ENCODE measurements at places on chromosomes 11 and 22.
A peak's percentile ranks its signal among the peaks of the same experiment; 100 is the strongest.

DNA sequence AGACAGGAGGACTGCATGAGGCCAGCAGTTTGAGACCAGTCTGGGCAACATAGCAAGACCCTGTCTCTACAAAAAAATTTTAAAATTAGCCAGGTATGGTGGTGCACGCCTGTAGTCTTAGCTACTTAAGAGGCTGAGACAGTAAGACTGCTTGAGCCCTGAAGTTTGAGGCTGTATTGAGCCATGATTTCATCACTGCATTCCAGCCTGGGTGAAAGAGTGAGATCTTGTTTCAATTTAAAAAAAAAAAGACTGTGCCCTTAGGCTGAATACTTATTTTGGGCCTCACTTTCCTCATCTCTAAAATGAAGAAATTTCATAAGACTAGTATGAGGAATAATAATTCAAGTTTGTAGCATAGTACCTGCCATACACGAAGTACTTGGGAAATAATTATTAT is 6.9 kb downstream of the AQP11 start:
- DNase-seq, result peak; percentile 31

GRCh38 chr11:128047026-128047425 is 540.3 kb downstream of the ETS1 start:
- DNase-seq, result no peak

- peak; percentile 99 for DNase-seq
Measured at GRCh38 chr11:117239295-117239694, 6.8 kb downstream of the RNF214 start.

GRCh38 chr22:43441216-43441615 is 29.4 kb downstream of the MPPED1 start:
- DNase-seq, result no peak

GRCh38 chr11:14499178-14499559 is 442 bp downstream of the COPB1 start:
- no peak for DNase-seq

DNA sequence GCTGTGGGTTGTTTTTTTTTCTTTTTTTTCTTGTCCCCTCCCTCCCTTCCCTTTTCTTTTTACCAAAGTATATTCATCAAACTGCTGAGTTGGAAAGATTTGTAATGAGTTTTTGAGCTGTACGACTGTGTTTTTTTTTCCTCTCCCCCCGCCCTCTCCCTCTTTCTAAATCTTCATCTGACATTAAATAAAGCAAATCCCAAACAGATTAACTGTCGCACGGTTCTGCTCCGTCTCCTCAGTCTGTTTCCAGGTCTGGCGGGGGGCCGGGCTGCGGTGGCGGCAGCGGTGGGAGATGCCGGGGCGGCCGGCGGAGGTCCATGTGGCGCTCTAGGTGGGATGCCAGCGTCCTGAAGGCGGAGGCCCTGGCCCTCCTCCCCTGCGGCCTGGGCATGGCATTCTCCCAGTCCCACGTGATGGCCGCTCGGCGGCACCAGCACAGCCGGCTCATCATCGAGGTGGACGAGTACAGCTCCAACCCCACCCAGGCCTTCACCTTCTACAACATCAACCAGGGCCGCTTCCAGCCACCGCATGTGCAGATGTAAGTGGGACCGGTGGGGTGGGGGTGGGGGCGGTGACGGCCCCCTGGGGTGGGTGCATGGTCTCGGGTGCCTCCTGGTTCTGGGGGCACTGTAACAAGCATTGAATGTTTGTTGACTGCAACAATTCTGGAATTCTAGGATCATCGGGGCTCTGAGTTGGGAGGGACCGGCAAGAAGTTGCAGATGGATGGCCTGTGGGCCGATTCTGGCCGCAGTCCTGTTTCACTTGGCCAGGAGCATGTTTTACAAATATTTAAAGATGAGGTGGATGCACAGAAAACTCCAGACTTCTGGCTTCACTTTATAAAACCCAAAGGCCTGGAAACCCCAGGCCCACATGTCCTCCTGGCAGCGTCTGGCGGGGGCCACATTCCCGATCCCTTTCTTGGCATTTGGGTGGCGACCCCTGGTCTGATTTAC is 13.1 kb downstream of the MPPED1 start:
- DNase-seq, result no peak

DNA sequence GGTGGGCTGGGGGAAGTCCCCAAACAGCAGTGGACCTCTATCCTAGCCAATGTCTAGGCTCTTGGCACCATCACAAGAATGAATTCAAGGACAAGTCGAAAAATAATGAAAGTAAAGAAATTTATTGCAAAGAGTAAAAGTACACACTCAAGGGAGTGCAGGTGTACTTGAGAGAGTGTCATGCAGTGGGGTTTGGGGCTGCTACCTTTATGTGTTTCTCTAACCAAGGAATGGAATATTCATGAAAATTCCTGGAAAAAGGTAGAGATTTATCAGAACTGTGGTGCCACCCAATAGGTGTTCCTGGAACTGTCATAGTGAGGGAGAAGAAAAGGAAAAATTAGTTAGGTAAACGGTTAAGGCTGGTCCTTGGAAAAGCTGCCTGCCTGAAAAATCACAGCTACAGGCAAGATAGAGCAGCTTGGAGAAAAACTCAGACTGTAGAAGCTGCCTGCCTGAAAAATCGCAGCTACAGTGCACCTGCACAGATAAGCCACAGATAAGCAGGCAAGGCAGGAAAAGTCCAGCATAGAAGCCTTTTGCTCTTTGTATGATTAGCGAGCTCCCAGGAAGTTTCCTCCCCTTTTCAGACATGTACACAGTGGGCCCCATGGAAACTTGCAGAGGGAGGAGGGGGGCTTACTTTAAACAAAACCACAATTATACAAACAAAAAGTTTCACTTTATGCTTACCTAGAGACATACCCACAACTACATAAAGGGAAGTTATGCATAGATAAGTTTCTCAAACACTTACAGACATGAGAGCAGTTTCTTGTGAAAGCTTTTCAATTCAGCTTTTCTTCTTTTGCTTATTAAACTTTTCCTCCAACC is 71.4 kb upstream of the B3GNT6 start:
- no peak for DNase-seq

GRCh38 chr22:18114495-18114894 is 3.9 kb downstream of the TUBA8 start:
- DNase-seq, result no peak

- no peak for DNase-seq
Measured at GRCh38 chr11:75549370-75549958, 12.6 kb upstream of the SERPINH1 start.

- no peak for DNase-seq
Measured at GRCh38 chr11:121800731-121801393, 315.2 kb downstream of the BLID start.

GRCh38 chr11:66985508-66986177 is 10.5 kb downstream of the C11orf86 start:
- DNase-seq, result no peak

GRCh38 chr11:113273720-113274119 is 40.7 kb upstream of the TTC12 start:
- no peak for DNase-seq

GRCh38 chr22:49448526-49448925 is 379.1 kb downstream of the BRD1 start:
- DNase-seq, result no peak

DNA sequence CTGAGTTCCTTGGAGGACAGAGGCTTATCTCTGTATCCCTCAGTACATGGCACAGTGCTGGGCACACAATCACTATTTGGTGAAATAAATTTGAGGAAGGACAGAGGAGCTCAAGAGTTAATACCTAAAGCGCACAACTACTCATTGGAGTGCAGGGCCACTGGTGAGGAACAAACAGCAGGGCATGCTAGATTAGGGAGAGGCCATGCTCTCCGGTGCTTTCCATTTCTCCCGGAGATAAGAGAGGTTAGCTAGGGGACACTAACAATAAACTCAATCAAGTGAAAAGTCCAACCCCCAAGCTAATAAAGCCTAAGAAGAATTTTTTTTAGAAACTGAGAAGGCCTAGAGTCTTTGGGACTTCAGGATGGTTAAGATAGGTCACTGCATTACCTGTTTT is 29.1 kb downstream of the NFRKB start:
- no peak for DNase-seq

GRCh38 chr11:15234796-15235195 is 120.1 kb downstream of the INSC start:
- no peak for DNase-seq

DNA sequence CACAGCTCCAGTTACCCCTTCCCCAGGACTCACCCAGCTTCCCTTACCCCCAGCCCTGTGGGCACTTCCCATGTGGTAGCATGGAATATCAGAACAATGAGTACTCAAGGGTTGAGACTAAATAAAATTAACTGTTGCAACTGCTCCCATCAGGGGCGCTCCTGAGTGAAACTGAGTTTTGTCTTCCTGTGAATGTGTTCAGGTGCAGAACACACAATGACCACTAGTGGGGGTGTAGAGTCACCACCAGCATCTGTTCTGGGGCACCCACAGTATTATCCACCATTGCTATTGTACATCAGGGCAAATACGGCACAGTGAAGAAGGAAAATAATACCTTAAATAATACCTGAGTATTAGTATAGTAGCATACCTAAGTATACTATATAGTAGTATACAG is 689.7 kb downstream of the TBC1D22A start:
- DNase-seq, result no peak

DNA sequence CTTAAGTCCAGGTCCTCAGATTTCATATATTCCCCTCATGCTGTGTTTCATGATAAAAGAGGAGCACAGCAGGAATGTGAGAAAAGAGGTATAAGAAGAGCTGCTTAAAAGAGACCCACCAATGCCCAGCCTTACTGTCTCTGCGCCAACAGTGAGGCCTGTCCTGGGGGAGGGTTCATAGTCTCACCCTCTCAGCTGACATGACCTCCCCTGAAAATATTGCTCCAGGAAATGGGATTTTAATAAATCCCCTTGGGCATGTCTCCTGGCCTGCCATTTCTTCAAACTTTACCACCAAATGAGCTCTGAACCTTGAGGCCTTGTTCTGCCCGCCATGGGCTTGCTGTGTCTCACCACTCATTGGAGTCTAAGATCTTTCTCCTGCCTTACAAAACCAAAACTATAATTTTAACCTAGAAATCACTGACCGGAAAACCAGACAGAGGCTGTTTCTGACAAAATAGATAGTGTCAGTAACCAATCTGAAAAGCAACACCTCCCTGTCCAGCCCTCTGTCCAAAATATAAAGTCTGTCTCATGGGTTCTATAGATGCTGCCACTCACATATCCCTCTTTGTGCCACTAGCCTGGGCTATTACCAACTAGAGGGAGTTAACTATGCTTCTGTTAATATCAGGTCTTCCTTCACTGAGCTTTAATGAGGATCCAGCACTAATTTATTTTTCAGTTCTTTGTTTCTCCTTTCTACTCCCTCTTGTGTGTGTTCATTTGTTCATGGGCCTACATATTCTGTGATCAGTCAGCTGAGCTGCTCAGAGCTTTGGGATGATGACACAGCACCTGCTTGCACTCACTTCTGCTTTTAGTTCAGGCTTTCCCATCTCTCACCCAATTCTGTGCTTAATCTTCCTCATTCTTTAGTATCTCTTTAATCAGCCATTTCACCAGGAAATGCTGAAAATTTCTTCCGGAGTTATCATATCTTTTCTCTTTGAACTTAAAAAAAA is at the start of gene OR2AG2:
OR2AG2 (minus strand) TSS at position 51 of the 968 bp plus-strand sequence. CDS start 3,019 bp downstream, outside the sequence.
- DNase-seq, result no peak

GRCh38 chr11:122032317-122032716 is 83.7 kb downstream of the BLID start:
- DNase-seq, result peak; percentile 48

- DNase-seq, result no peak
Measured at GRCh38 chr22:39936523-39937145, 23.6 kb upstream of the TMA7B start.
